Smooth muscle cell of the coronary artery (primary cell): ENCODE measurements at places on chromosomes 4 and X. TPM values are rescaled to one million over a fixed set of nuclear protein-coding genes. Genes with fewer than 3 reads are reported as not detected.

DCLK2 gene
- total RNA-seq, result 1.5 and 12.2 TPM in 2 replicates

PCDH19 gene
- total RNA-seq, result under 0.01 TPM in 1 of 2 replicates, not detected in the other

CORIN gene
- total RNA-seq, result 0.08 and 0.12 TPM in 2 replicates

HTN1 gene
- not detected in 2 replicates for total RNA-seq

HSD17B13 gene
- 0.08 and 0.12 TPM in 2 replicates for total RNA-seq

EGFL6 gene
- total RNA-seq, result 0.70 TPM in 1 of 2 replicates, not detected in the other

DAPP1 gene
- 0.59 TPM in 1 of 2 replicates, not detected in the other for total RNA-seq

PF4V1 gene
- total RNA-seq, result 3.6 and 10.6 TPM in 2 replicates

AKAP14 gene
- total RNA-seq, result not detected in 2 replicates

IBSP gene
- total RNA-seq, result 0.90 TPM in 1 of 2 replicates, not detected in the other

S100G gene
- total RNA-seq, result not detected in 2 replicates

COL4A5 gene
- 4.4 and 62.7 TPM in 2 replicates for total RNA-seq

POU4F2 gene
- not detected in 2 replicates for total RNA-seq

HTRA3 gene
- 0.45 and 6.8 TPM in 2 replicates for total RNA-seq

BEX5 gene
- 0.30 TPM in 1 of 2 replicates, not detected in the other for total RNA-seq

ZNF595 gene
- total RNA-seq, result 6.5 and 10.2 TPM in 2 replicates

ASB12 gene
- total RNA-seq, result not detected in 2 replicates

IGBP1 gene
- total RNA-seq, result 77.4 and 103 TPM in 2 replicates

PIN4 gene
- 9.1 and 12.0 TPM in 2 replicates for total RNA-seq

TADA2B gene
- total RNA-seq, result 9.8 and 21.5 TPM in 2 replicates
